Stromal cell of bone marrow (primary cell): ENCODE measurements at places on chromosomes 4 and X.

DNA sequence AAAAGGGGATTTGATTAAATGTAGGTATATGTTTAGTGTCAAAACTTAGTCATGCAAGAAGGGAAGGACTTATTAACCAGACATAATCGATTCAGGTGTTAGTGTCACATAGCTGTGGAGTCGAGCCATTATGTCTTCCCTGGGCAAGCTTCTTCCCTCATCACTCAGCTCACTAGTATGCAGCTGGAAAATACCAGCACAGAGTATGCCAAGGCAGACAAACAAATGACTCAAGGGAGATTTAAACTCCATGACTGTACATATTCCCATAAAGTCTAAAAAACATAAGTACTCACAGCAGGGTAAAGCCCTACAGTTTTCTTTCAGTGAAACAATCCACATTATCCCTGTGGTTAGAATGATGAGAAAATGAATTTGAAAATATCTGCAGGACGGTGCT, 304.5 kb downstream of the CBLL2 start:
- DNase-seq: peak; percentile 66

GRCh38 chr4:114389070-114389685, 209.4 kb upstream of the UGT8 start:
- no peak for DNase-seq

- no peak for DNase-seq
Observed at GRCh38 chr4:163087805-163088204, 78.9 kb downstream of the NAF1 start.

- no peak for DNase-seq
Observed at GRCh38 chr4:113878668-113879067, 100.8 kb downstream of the ARSJ start.

DNA sequence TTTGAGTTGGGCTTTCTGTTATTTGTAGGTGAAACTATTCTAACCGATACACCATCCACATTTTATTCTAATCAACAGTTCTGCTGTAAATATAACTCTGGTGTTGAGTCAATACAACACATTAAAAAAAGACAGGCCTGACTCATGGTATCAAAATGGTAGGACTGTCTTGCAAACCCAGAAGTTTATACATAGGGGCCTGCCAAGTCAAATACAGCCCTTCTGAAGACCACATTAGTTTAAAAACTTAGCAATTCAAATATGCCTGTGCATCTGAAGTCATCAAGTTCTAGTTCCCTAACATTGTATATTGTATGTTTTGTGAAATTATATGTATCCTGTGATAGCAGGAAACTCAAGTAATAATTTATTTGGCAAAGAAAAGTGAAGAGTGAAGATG, 24.4 kb upstream of the PDE5A start:
- peak; percentile 67 for DNase-seq

DNA sequence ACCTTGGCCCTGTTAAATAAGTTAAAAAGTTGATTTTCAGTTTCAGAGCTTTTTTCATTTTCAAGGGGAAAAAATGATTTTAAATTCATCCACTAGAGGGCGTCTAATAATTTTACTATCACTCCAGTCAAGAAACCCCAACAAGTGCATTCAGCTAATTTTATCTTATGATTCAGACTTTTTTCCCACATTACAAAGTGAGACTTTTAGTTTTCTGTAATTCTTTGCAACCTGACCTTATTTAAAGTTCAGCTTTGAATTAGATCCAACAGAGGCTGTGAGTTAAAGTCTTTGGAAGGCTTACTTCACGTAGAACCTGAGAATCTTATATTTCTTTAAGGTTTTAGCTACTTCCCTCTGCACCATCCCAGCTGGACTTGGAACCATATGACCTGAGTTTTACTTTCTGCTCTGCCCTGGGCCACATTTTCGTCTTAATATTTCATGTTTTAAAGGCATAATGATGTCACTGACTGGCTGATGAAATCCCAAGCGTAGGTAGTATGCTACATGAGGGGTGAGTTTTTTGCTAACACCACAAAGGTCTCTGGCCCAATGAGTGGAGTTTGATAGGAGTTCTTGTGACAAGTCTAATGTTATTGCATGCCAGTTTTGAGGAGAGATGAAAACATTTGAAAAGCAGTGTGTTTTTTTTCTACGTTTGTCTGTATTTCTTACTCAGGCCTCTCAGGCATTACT, 7.2 kb downstream of the GNRHR start:
- peak; percentile 27 for DNase-seq

DNA sequence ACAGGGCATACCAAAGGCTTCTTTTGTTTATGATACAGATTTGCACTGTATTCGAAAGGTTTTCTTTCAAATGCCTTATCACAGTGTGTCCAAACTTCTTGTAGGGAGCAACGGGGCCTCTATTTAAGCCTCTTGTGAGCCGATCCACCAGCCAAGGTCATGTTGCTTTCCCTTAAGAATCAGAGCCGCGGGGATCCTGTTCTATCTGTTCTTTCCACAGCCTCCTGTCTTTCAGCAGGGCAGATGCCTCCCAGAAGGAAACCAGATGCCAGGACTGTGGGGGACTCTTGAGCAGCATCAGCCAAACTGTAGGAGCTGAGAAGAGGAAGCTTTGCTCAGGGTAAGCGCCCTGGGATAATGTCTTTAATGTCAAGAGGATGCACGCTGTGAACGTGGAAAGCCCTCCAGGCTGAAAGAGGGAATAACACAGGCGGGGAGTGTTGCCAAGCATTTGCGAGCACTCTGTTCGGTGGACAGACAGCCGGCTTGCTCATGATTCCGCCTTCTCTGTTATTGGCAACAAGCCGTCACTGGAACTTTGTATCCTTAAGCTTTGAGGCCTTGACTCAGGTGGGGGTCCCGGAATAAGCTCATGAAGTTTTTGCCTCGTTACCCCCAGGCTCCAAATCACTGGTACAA, 279.8 kb upstream of the FRG1 start:
- no peak for DNase-seq

DNA sequence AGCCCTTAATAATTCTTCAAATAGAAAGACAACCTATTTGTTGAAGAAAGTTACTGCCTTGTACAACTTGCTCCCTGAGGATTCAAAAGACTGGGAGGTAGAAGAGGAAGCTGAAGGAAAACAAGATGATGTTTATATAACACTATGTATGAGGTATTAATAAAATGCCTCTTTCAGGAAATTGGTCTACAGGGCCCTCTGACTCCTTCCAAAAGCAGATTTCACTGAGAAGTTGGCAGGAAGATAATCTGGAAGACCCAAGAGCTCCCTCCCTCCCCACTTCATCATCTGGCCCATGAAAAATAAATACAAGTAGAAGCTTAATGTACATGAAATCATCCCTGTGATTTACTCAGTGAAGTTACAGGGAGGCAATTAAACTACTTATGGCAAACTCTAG, 107.5 kb upstream of the MAGEC2 start:
- DNase-seq: no peak

DNA sequence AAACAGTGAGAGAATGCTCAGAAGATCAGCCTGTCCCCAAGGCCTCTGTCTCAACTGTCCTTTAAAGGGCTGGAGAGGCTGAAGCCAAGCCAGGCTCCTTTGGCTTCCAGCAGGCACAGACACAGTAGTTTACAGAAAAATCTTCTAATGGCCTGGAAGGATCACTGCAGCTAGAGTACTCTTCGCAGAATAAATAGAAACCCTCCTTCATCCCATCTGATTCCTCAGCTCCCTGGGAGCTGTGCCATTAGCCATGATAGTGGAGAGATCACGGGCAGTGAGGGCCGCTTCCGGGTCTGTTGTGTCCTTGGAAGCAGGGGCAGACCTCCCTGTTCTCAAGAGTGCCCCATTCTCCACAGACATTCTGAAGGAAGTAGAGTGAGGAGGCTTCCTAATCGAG, 63.1 kb downstream of the CCNI start:
- no peak for DNase-seq

DNA sequence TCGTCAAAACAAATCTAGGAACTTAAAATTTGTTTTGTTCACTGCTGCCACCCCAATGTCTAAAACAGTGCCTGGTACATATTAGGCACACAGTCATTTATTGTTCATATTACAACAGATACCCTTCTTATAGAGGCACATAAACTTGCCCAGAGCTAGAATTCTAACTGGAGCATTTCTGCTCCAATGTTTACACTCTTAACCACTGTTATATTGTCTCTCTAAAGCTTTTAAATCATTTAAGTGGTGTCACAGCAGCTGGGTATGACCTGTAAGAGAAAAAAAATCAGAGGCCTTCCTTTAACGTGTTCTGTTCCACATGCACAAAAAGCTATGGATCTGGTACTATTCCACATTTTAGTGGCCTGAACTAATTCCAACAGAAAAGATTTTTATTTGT, 3.0 kb downstream of the UBE2D3 start:
- DNase-seq: no peak

DNA sequence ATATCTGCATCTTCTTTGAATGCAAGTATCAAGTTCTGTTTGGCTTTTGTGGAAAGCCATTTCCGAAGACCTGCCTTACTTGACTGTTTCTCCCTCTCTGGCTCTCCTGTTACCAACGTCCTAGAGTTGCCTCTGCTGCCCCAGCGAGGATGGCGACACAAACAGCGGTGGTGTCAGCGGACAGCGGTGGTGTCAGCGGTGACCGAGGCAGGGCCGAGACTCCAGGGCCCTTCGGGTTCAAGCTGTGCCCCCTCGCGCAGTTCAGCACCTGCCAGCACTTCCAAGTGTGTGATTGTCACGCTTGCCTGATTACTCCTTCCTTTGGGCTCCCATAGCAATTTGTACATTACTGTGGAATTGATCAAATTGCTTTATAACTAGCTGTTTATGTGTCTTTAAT, 336.9 kb upstream of the FAT1 start:
- DNase-seq: no peak

GRCh38 chr4:92099861-92100260, 203.9 kb upstream of the GRID2 start:
- no peak for DNase-seq

- DNase-seq: no peak
Observed at GRCh38 chr4:189497996-189498395, 442.7 kb upstream of the FRG1 start.

DNA sequence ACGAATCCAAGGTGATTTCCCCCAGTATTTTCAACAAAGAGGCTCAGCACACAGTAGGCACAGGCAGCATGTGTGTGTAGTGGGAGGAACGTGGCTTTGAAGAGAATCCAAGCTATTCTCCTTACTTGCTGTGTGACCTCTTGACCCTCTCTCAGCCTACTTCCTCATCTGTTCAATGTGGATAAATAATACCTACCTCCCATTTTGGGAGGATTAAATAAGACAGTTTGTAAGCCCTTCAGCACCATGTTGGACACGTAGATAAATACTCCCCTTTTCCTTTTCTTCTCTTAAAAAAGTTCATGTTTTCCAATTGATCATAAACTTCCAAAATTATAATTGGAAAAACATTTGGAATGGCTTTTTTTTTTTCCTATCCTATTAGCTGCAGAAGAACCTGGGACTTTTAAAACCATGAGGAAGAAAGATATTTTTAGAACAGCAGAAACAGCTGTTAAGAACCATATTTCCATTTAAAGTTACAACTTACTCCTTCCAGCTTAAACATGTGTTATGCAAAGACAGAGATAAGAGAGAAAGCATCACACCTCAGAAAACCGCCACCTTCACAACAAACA, 56.1 kb upstream of the TMEM131L start:
- no peak for DNase-seq

DNA sequence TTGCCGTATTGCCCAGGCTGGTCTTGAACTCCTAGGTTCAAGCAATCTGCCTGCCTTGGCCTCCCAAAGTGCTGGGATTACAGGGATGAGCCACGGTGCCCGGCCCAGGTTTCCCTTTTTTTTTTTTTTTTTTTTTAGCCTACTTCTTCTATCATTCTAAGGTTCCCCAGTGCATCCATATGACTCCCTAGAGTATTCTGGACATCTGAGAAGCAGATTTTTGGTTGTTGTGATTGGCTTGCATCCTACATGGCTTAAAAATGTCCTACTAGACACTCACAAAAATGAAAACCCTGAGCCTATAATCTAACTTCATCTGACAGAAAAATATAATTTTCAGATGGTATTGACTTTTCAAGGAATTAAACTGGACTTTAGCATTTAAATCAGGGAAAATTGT, 41.7 kb downstream of the SMIM14 start:
- DNase-seq: no peak

- no peak for DNase-seq
Observed at GRCh38 chr4:140038031-140038533, 115.9 kb downstream of the MAML3 start.

DNA sequence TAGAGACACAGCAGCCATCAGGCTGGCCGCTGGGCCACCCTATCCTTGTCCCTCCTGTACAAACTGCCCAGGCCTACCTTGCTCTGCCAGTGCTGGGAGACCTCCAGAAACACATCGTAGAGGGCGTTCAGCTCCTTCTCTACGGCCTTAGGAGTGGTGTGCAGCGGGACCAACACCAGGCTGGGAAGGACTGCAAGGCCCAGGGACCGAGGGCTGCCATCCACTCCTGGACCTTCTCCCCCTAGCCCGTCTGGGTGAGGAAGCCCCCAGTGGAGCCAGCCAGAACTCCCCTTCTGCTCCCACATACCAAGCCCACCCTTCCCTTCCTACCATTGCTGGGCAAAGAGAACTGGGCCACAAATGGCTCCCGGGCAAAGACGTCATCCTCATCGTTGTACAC, 5.0 kb downstream of the RPL10 start:
- no peak for DNase-seq

DNA sequence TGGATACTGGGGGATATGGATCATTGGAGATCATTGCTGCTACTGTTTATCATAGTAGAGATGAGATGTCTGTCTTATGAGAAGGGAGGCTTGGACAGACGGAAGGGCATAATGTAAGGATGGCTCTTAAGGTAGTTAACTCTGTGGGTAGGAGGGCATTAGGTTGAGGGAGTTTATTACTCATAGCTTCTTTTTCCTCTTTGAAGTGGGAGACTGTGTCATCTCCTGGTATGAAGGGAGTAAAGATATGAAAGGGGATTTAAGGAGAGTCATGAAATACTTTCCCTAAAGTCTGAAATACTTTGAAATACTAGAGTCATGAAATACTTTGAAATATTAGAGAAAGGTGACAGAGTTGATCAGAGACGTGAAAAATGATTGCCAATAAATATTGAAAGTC, 255.5 kb upstream of the PITX2 start:
- DNase-seq: no peak

DNA sequence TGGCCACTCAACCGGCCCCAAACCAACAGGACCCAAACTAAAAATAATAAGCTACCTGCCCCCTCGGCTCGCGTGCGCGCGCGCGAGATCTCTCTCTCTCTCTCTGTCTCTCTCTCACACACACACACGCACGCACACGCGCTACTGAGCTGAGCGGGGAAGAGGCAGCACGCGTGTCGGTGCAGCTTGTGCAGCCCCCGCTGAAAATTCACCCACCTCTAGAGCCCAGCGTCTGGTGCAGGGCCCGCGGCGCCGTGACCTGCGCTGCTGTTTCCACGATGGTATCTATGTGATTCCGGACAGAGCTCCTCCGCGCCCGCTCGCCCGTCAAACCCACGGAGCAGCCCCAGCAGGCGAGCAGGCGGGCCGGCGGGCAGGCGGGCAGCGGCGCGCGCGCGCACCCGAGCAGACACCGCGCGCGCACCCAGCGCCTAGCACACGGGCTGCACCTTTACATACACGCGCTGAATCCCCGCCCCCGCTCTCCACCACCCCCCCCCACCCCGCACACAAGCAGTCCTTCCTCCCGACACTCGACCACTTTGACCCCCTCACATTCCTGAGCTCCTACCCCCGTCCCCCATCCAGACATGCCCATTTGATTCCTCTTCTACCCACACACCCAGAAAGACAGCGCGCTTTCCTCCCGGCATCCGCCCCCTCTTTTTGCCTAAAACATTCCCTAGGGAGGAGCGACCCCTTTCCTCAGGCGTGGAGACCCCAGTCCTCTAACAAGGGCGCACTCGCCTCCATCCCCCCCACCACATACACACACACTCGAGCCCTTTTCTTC, 1.0 kb downstream of the SLITRK4 start:
- DNase-seq: no peak
